ENCODE measurements at places on chromosomes 6 and 20. TPM values are rescaled to one million over a fixed set of nuclear protein-coding genes. Genes with fewer than 3 reads are reported as not detected.

DNA sequence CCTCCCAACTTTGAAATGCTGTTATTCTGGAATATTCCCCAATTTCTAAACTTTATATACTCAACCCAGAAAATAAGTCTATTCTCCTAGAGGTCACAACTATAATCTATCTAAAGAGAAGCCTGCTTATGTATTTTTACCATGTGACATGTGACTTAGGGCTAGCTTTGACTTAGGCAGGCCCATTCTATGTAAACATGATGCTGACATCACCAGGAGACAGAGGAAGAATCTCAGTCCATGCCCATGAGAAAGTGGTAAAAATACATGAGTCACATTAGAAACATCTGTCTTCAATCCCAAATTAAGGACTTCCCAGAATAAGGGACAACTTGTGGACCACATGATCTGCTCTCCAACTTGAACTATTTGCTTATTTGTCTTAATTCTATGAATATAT lies 113.6 kb upstream of the ID4 start:
- no peak for DNase-seq

DNA sequence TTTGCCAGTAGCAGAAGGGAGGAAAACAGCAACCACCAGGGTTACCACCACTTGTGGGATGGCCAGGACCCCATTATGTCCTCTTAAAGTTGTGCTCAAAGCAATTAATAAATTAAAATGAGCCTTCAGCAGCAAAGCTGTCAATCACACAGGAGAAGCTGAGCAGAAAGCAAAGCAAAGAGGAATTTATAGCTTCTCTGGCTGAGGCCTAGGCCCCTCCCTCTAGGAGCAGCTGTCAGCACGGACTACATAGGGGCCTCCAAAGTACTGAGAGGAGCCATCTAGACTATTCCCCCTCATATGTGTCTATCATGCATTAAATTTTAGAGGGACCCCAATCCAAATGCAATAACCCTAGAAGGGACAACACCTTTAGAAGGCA lies 6.4 kb downstream of the CCND3 start:
- DNase-seq: no peak

DNA sequence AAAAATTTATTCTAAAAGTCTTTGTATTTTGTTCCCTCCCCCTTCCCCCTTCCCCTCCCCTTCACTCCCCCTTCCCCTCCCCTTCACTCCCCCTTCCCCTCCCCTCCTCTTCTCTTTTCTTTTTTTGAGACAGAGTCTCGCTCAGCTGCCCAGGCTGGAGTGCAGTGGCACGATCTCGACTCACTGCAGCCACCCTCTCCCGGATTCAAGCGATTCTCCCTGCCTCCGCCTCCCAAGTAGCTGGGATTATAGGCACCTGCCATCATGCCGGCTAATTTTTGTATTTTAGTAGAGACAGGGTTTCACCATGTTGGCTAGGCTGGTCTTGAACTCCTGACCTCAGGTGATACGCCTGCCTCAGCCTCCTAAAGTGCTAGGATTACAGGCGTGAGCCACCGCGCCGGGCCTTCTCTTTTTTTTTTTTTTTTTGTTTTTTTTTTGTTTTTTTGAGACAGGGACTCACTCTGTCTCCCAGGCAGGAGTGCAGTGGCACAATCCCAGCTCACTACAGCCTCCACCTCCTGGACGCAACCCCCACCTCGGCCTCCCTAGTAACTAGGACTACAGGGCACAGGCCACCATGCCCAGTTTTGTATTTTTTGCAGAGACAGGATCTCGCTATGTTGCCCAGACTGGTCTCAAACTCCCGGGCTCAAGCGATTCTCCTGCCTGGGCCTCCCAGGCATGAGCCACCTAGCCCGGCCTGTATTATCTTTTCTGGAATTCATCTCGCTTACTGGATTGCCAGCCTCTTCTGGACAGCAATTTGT lies 1.1 kb upstream of the AFG1L start:
- no peak for DNase-seq

DNA sequence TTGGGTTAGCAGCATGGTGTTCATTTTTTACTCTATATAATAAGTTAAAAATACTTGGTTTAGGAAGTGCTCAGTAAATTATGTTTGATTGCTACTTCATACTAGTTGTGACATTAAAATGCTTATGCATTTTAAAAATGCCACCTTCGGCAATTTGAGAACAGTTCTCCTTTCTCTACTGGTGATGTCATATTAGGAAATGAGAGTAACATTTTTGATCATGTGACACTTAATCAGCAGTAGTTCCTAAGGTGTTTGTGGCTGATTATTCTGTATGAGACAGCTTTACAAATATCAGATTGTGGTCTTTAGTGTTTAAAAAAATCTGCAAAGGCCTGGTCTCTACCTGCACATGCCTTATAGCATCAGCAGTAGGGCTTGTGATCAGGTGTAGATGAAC lies 4.4 kb downstream of the GZF1 start:
- DNase-seq: no peak

GRCh38 chr6:20134613-20135012 lies 77.7 kb downstream of the MBOAT1 start:
- DNase-seq: no peak

The FAM209B gene
- not detected for total RNA-seq

The EDN1 gene
- total RNA-seq: 10.0 TPM

Data from aorta (tissue), 5 donors.